ENCODE measurements at places on chromosomes 7 and 10. TPM values are rescaled to one million over a fixed set of nuclear protein-coding genes. Genes with fewer than 3 reads are reported as not detected.

DNA sequence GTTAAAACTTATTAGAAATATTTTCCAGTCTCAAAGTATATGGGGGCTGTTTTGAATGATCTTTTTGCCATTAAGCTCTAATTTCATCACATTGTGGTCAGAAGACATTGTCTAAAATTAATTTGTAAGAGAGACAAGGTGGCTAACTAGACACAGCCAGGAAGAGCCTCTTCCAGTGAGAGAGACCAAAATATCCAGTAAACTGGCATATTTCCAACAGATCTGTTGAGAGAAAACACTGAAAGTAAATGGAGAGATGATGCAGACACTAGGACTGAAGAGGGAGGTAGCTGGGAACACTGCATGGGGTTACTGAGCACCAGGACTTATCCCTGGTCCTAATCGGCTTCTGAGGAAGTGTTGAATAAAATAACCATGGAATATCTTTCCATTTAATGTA lies 101.5 kb upstream of the TAS2R16 start:
- no peaks in the 10 kb centered on the region for H3K27me3 ChIP-seq
- H3K27ac ChIP-seq = no peak overlapping the region
- H3K36me3 ChIP-seq = no peaks in the 10 kb centered on the region
- no peak for DNase-seq
- no peak overlapping the region for H3K4me3 ChIP-seq

- no peak for DNase-seq
- H3K27ac ChIP-seq = no peak overlapping the region
- no peaks in the 10 kb centered on the region for H3K36me3 ChIP-seq
Measured at GRCh38 chr10:122342293-122343134, 32.0 kb upstream of the PLEKHA1 start.

- H3K36me3 ChIP-seq = no peaks in the 10 kb centered on the region
- H3K27ac ChIP-seq = no peak overlapping the region
- H3K27me3 ChIP-seq = no peaks in the 10 kb centered on the region
- no peak overlapping the region for H3K4me3 ChIP-seq
Measured at GRCh38 chr7:101093906-101094305, 8.6 kb downstream of the TRIM56 start.

EPO gene
- not detected for total RNA-seq

SLC26A5 gene
- total RNA-seq = not detected

GRCh38 chr7:888081-889024 lies 12.0 kb downstream of the GET4 start:
- no peak overlapping the region for H3K4me3 ChIP-seq
- DNase-seq = no peak
- no peaks in the 10 kb centered on the region for H3K27me3 ChIP-seq
- H3K36me3 ChIP-seq = peaks cover 52% of the 10 kb centered on the region
- H3K4me1 ChIP-seq = no peaks in the 10 kb centered on the region
- no peak overlapping the region for H3K27ac ChIP-seq

PAPOLB gene
- not detected for total RNA-seq

Data from GM12878 (cell line).